ENCODE measurements at places on chromosomes 4 and X. TPM values are rescaled to one million over a fixed set of nuclear protein-coding genes. Genes with fewer than 3 reads are reported as not detected.

DNA sequence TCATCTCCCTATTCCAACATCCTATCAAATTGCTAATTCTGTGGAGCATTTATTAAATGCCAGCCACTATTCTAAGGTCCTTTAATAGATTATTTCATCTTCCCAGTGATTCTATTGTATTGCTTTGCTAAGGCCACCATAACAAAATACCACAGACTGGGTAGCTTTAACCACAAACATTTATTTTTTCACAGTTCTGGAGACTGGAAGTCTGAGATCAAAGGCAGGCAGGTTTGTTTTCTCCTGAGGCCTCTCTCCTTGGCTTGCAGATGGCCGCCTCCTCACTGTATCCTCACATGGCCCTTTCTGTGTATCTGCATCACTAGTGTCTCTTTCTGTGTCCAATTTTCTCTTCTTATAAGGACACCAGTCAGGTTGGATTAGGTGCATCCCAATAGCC lies 64.5 kb downstream of the CPE start:
- no peak for DNase-seq

- DNase-seq = no peak
Measured at GRCh38 chrX:137043736-137044135, 9.9 kb upstream of the GPR101 start.

GRCh38 chr4:36280555-36280954 lies 861 bp upstream of the DTHD1 start:
- DNase-seq = no peak

DNA sequence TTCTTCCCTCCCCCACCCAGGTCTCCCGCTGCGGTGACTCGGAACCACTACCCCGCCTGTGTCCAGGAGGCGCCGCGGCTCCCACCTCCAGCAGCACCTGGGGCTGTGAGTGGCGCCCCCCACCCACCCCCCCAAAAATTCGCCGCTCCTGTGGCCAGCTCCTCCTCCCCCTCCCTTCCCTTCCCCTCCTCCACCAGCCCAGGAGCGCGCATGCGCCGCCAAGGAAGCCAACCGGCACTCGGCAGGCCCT lies 278 bp downstream of the CLOCK start:
- no peak for DNase-seq

- peak; percentile 82 for DNase-seq
Measured at GRCh38 chr4:128571747-128572146, 237.8 kb upstream of the JADE1 start.

DNA sequence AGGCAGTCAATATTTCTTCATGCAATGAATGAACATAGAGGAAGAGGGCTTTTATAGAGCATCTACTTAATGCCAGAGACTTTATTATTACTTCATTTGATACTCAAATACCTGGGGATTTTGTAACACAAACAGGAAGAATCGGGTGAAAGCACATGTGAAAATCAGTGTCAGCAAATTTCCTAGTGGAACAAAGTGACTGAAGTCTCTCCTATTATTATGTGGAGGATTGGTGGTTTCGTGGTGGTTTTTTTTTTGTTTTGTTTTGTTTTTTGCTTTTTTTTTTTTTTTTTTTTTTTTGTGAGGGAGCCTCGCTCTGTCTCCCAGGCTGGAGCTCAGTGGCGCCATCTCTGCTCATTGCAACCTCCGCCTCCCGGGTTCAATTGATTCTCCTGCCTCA lies 207.0 kb downstream of the RRAGB start:
- no peak for DNase-seq

GRCh38 chr4:113026556-113026955 lies 22.9 kb upstream of the ANK2 start:
- DNase-seq = no peak

GRCh38 chrX:126177133-126177840 lies 11.2 kb upstream of the DCAF12L2 start:
- DNase-seq = no peak

- no peak for DNase-seq
Measured at GRCh38 chr4:1676605-1677525, 7.2 kb downstream of the FAM53A start.

DNA sequence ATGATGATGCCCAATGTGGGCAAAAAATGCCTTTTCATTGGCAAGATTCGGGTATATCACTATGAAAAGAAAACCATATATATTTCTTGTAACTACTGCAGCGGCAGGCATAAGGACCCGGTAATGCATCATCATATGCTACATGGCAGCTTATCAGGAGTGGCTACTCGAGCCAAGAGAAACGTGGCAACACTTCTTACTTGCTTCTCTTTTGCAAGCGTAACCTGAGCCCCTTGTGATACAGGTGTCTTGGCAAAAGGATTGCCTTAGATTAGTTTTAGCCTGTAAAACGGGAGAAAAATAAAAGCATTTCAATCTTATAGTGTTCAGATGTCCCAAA lies 280.3 kb downstream of the SPRY1 start:
- DNase-seq = no peak

- no peak for DNase-seq
Measured at GRCh38 chr4:94690851-94691254, 66.9 kb upstream of the BMPR1B start.

GRCh38 chr4:67880866-67881610 lies 2.8 kb downstream of the TMPRSS11D start:
- DNase-seq = no peak

- DNase-seq = no peak
Measured at GRCh38 chrX:34365471-34365870, 233.4 kb upstream of the FAM47A start.

- no peak for DNase-seq
Measured at GRCh38 chr4:184171011-184171410, 46.7 kb downstream of the ENPP6 start.

The BCAP31 gene
- polyA plus RNA-seq = 294 TPM

The CAPN6 gene
- polyA plus RNA-seq = not detected

The STARD8 gene
- 4.1 TPM for polyA plus RNA-seq

The SPACA5 gene
- not detected for polyA plus RNA-seq

The GAGE1 gene
- polyA plus RNA-seq = not detected

The IL1RAPL1 gene
- not detected for polyA plus RNA-seq

The METTL14 gene
- 19.2 TPM for polyA plus RNA-seq

The HS3ST1 gene
- 0.02 TPM for polyA plus RNA-seq

Measured in CD14-positive monocyte (primary cell).